Small intestine (tissue), 16 donors: ENCODE measurements at places on chromosomes 5 and 9.

- no peak for DNase-seq
These were observed 115.2 kb upstream of the LHFPL2 start for GRCh38 chr5:78763659-78764189.

GRCh38 chr5:24714746-24715145 lies 70.0 kb upstream of the CDH10 start:
- DNase-seq = no peak

- DNase-seq = peak; percentile 74
These were observed 67.8 kb upstream of the SLC1A1 start for GRCh38 chr9:4422495-4422894.

DNA sequence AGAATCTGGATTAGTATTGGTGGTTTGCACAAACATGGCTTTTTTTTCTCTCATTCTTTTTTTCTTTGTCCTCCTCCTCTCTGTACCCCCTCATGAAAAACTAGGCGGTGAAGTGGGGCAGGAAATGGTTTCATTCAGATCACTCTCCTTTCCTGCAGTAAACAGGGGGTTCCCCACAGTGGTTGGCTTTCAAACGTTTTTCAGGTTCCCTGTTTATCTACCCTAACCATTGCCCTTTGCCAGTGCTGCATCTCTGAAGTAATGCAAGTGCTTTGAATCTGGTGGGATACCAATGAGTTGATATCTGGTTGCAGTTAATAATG lies 29.8 kb downstream of the NR4A3 start:
- DNase-seq = peak; percentile 14

GRCh38 chr5:41636605-41637004 lies 126.2 kb upstream of the PLCXD3 start:
- DNase-seq = peak; percentile 5
